ENCODE measurements at places on chromosomes 2 and 18.

DNA sequence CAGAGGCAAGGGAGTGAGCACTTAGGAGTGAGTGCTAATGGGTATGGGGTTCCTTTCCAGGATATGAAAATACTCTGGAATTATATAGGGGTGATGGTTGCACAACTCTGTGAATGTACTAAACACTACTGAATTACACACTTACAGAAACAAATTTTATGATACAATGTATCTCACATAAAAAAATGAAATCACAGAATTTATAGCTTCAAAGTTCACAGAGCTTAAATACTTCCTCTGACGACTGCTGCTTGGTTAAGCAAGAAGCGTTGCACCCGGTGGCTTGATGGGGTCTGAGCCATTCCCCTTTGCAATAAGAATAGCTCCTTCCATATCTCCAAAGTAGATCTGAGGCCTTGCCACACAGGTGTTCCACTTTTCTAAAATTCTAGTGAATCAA is 835.1 kb downstream of the TSN start:
- DNase-seq: no peak

- no peak for DNase-seq
Observed at GRCh38 chr2:238585836-238586821, 159.4 kb downstream of the ASB1 start.

- DNase-seq: no peak
Observed at GRCh38 chr2:208269091-208269490, 3.0 kb downstream of the PIKFYVE start.

DNA sequence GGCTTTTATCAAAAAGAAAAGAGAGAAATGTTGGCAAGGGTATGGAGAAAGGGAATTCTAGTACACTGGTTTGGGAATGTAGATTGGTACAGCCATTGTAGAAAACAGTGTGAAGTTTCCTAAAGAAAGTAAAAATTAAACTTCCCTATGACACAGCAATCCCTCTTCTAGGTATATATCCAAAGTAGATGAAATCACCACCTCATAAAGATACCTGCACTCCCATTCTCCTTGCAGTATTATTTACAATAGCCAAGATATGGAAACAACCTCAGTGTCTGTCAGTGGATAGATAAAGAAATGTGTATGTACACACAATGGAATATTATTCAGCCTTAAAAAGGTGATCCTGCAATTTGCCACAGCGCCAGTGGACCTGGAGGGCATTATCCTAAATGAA is 147.2 kb upstream of the NOSTRIN start:
- no peak for DNase-seq

GRCh38 chr2:71426721-71427120 is 26.6 kb upstream of the DYSF start:
- no peak for DNase-seq

DNA sequence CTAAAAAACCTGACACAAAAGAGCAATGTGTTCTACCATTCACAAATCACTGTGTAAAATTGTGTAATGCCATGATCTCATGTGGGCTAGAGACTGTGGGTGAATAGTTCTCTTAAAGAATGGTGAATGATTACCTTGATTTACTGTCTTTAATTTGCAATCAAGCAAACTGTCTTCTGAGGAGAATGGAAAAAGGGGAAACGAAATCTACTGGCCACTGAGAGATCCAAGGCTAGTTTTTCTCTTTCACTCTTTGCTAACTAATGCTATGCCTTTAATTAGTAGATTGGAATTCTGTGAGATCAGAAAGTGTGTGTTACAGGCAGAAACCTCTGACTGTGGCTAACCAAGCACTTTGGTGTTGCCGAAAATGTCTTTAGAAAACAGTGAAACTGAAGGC is 422.7 kb downstream of the TGIF1 start:
- no peak for DNase-seq

- no peak for DNase-seq
Observed at GRCh38 chr2:215619022-215619958, 183.4 kb upstream of the FN1 start.

- no peak for DNase-seq
Observed at GRCh38 chr2:44713170-44713569, 228.3 kb upstream of the SIX3 start.

DNA sequence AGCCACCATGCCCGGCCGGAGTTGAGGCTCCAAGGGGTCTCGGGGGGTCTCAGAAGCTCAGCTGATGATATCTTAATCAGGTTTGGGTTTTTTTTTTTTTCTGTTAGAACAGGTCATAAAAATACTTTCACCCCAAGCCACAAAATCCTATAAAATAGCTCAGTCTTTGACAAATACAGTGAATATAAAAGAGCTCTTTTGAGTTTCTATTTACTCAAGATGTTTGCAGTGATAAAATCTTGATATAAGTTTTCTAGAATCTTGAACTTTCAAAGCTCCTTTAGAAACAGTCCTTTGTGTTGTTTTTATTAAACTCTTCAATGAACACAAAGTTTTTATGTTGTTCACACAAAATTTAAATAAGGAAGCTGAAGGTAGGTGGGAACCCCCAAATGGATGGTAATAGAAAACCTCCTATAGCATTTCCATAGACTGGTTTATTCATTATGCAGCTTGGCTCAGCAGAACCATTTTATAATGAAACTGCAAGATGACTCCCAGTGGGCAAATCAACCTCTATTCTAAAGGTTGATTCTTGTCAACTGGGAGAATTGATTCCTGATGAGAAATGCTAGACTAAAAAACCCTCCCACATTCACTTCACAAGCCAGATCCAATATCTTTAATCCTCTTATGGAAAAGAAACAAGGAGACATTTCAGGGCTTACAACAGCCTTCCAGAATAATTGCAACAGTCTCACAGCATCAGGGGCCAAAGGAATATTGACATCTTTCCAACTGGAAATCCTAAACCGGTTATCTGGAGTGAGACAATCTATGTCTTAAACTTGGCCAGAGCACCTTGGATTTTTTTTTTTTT is 13.6 kb upstream of the NARS1 start:
- DNase-seq: no peak

- DNase-seq: peak; percentile 47
Observed at GRCh38 chr2:174748948-174749347, 15.3 kb downstream of the CHRNA1 start.
